NCI-H187 treated with DMSO at 0.1 percent for 48 hours (cell line): ENCODE measurements at places on chromosomes 7 and 10.

GRCh38 chr7:71220210-71220695, 88.3 kb downstream of the GALNT17 start:
- DNase-seq = no peak

GRCh38 chr7:18659746-18660145, 164.2 kb downstream of the HDAC9 start:
- no peak for DNase-seq

GRCh38 chr10:3090914-3091787, 23.8 kb downstream of the PFKP start:
- DNase-seq = no peak

GRCh38 chr10:107098326-107098725, 66.2 kb downstream of the SORCS1 start:
- no peak for DNase-seq

DNA sequence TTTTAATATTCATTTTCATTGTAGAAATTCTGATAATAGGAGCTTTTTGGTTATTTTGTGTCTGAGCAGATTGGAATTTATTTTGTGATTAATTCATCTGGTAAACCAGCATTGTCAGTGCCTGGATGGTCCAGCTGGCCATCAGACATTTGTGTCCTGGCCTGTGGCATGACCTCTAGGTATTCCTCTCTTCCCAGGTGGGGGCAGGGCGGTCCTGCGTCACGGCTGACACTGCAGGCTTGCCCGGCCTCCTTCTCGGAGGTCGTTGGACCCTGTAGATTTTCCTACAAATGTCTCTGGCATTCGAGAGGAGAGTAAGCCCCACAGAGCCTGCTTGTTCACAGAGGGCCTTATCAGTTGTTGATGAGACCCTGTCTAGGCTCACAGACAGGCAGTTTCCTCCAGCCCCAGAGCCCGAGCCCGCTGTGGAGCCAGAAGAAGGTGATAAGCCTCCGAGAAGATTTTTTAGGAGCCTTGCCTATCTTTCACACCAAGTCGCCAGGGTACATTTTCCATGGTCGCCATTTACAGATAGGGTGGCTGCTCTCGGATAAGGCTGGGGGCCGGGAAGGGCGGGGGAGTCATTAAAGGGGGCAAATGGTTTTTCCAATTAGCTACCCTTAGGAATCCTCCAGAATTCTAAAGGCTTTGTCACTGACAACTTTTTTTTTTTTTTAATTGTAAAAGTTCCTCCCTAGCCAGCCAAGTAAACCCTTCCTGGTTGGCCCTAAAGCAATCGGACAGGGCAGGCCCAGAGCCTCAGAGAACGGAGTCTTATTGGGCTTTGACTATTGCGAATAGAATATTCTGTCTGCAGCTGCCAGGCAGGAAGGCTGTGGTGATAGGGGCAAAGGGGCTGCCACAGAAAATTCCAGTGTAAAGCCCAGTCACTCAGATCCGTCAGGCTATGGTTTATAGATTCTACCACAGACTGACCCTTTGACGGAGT, 78.1 kb upstream of the TBX20 start:
- DNase-seq = no peak

DNA sequence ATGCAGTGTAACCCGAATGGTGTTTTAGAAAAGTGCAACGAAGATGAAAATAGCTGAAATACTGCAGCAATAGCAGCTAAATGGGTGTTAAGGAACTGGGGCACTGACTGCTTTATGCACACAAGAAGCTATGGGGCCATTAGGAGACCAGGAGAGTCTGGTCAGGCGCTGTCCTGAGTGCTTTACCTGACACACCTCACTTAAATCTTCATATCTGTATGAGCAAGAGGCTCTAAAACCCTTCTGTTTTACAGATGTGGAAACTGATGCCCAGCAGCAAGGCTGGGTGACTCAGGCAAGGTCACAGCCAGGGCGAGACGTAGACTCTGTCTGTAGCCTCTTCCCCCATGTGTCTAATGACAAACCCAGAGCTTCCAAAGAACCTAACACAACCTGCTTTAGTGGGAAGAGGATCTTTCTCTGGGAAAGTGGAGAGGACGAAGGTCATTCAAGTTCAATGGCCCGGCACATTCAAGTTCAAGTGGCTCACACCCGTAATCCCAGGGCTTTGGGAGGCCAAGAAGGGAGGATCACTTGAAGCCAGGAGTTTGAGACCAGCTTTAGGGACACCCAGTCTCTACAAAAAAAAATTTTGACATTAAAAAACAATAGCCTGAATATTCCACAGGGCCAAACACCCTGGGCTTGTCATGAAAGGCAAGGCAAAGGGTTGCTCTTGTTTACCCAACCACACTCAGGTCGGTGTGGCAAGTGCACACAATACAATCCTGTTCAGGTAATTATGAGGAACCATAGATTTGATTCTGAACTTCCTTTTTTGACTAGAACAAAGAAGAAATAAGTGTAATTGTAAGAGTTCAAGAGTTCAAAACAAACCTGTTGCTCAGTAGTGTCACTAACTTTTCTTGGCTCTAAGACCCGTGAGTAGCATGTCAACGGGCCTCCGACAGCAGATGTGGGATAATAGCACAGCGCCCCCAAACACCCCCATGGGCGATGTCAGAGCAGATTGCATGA, 53.7 kb upstream of the KLF6 start:
- DNase-seq = no peak

DNA sequence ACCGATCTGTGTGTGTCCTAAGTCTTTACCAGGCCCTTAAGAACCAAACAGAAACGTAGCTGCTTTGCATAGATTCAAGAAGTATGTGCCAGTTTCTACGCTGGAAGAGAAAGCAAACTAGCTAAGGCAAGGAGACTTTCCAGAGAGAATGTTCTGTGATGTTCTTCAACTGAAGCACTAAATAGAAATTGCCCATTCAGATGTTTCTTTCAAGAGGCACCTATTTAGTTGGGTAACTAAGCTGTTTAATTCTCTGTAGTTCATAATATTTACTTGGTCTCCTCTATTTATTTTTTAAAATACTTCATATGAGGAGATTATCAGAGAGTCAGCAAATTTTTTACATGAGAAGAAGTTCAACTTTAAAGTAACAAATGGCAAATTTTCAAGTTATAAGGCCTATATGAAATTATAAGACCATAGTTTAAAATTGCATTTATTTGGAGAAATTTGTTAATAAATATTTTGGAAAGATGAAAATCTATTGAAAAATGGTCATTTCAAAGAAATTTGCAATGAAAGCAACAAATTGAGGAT, 279.0 kb downstream of the NEBL start:
- no peak for DNase-seq
